Omental fat pad (tissue), 4 donors: ENCODE measurements at places on chromosomes 1 and 21.

DNA sequence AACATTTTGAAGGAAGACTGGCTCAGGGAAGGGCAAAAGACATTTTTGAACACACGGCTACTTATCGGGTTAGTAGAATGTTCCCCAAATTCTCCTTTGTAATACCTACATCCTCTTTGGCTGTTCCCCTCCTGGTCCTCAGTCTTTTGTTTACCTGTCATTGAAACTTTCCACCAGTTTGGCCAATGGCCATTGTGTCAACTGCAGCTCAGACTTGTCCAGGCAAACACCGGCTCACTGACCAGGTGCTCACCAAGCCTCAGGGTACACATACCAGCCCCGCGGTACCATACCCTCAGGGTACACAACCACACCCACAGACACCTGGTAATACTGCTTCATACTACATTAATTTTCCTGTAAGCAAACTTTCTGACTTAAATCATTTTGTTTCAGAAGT, 84.8 kb upstream of the ZNF648 start:
- no peak for DNase-seq

- no peak for DNase-seq
Observed at GRCh38 chr1:164635059-164635802, 76.2 kb downstream of the PBX1 start.

DNA sequence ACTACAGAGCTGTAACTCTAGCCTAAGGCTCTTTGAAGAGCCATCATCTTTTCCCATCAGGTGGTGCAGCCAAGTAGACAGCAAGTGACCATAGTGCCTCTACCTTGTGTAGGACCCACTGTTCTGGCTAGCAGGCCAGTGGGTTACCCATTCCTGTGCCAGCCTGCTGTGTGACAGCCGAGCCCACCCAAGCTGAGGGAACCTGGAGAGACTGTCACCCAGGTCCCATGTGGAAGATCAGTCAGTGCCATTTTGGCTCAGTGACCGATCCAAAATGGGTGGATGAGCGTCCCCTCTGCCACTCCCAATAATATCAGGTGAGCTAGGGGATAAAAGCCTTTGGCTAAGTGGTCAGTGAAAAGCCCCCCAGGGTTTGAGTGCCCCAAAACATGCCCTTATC, 417.9 kb downstream of the MATN1 start:
- DNase-seq = no peak

- DNase-seq = no peak
Observed at GRCh38 chr21:36211660-36212512, 55.3 kb downstream of the DOP1B start.

DNA sequence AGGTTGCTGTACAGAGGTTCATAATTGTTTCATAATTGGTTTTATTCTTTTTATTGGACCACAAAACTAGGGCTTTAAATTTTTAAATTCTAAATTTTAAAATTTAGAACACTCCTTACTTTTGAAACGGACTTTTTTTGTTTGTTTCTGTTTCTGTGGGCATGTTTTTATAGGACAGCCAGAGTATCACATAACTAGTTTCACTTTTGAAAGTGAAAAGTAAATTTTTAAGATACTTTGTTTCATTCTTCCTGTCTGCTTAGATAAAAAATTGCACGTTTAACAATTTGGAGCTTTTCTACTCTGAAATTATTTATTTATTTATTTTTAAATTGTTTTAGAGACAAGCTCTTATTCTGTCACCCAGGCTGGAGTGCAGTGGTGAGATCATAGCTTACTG, 29.7 kb downstream of the MDM4 start:
- no peak for DNase-seq

GRCh38 chr1:24051206-24051945, 60.6 kb downstream of the MYOM3 start:
- DNase-seq = no peak

DNA sequence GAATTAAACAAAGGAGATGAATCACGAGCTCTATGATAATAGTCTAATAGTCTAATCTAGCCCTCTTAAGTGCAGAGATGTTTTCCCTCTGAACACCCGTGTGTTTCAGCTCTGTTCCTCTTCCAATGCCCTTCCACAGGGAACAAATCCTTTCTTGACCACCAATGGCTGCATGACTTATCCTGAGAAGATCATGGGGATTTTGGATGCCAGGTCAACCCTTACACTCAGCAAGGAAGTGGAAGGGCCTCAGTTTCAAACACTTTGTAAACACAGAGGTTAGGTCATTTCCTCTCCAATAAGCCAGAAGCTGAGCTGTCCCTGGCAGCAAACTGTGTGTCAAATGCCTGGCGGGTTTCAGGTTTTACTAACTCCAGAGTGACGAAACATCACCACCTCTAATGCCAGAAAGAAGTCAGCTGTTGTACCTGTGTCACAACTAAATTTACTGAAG, 200.0 kb downstream of the GABPA start:
- no peak for DNase-seq

DNA sequence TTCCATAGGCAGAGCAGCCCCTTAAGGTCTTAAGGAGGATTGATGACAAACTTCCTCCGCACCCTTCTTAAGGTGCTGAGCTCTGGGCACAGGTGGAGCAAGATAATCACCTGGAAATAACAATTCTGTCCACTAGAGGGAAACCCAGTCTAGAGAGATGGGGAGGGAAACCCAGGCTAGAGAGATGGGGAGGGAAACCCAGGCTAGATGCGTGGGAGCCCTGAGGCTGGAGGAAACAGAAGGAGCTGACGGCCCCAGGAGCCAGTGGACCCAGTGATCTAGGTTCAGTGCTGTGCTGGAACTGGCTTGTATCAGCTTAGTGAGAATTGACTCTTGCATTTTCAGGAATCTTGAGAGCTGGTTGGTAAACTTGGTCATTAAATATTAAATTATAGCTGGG, 17.8 kb upstream of the MYCL start:
- no peak for DNase-seq
